ENCODE measurements at places on chromosomes 3 and 15.
A peak's percentile ranks its signal among the peaks of the same experiment; 100 is the strongest.

- no peak for DNase-seq
These were observed 289.7 kb upstream of the DCBLD2 start for GRCh38 chr3:99191186-99191585.

DNA sequence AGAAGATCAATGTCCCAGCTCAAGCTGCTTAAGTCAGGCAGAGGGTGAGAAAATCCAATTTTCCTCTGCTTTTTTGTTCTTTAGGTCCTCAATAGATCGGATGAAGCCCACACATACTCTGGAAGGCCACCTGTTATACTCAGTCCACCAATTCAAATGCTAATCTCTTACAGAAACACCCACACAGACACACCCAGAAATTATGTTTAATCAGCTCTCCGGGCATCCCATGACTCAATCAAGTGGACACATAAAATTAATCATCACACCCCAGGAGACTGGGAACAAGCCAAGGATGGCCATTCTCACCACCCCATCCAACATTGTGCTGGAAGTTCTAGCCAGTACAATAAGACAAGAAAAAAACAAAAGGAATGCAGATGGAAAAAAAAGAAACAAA, 67.8 kb upstream of the SLC24A5 start:
- DNase-seq = no peak

GRCh38 chr3:192651836-192652512, 75.4 kb downstream of the FGF12 start:
- DNase-seq = no peak

GRCh38 chr3:65659396-65659795, 379.3 kb downstream of the MAGI1 start:
- no peak for DNase-seq

DNA sequence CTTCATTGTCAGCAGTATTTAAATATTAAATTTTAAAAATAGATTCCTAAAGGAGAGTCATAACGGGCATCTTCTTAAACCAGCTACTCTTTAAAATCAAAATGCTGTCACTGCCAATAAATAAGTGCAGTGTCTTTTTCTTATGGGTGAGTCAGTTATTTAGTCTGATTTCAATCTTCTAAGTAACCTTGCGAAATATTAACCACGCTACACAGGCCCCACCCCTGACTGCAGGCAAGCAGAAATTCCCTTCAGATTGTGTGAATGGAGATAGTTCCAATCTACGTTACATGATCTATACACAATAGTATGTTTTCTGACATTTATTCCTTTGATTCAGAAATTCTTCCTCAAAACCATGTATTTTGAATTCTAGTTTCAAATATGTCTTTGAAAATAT, 141.5 kb downstream of the GADL1 start:
- peak; percentile 22 for DNase-seq

DNA sequence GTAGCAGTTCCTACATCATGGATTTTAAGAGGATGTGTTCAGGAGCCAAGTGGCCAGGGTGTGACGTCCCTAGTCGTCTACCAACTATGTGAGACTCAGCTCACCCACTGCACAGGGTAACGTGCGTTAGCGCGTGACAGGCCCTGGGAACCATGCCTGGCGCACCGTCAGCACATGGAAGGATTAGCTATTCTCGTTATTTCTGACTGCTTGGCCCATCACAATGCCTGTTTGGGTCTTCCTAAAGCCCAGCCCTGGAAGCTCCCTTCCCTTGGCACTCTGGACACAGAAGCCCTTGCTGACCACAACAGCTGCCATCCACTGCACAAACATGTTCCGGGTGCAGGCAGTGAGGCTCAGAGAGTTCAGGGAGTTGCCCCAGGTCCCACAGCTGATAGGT, 91.0 kb upstream of the RPL32 start:
- DNase-seq = no peak

GRCh38 chr15:63819645-63820044, 14.1 kb downstream of the HERC1 start:
- DNase-seq = no peak

DNA sequence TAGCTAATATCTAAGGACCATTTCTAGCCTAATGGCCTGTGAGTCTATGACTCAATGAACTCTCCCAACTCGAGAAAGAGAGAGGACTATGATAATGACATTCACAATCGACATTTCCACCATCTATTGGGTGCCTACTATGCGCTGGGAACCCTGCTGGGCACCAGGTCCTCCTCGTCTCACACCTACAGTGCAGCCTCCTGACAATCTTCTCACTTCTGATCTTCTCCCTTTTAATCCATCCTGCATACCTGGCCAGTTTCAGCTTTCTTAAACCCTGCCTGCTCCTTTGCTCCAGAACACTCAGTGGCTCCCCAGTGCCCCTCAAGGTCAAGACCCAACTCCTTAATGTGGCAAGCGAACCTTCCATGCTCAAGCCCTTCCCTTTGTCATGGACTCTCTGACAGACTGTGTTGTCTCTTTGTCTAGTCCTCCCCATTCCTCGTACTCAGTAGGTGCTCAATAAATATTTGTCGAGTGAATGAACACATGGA, 3.5 kb upstream of the SLC6A1 start:
- DNase-seq = no peak

- DNase-seq = peak; percentile 60
These were observed 12.0 kb upstream of the COL8A1 start for GRCh38 chr3:99626417-99626788.
